ENCODE measurements at places on chromosomes 1 and 21. TPM values are rescaled to one million over a fixed set of nuclear protein-coding genes. Genes with fewer than 3 reads are reported as not detected.

GRCh38 chr1:10649517-10650201 is 146.8 kb downstream of the CASZ1 start:
- peaks cover 35% of the 10 kb centered on the region for H3K4me1 ChIP-seq
- no peak overlapping the region for H3K27ac ChIP-seq
- no peak overlapping the region for H3K4me3 ChIP-seq
- H3K27me3 ChIP-seq: peaks cover 17% of the 10 kb centered on the region

GRCh38 chr1:48582408-48582807 is 110.4 kb upstream of the SPATA6 start:
- no peaks in the 10 kb centered on the region for H3K27me3 ChIP-seq
- no peaks in the 10 kb centered on the region for H3K4me1 ChIP-seq
- DNase-seq: no peak

DNA sequence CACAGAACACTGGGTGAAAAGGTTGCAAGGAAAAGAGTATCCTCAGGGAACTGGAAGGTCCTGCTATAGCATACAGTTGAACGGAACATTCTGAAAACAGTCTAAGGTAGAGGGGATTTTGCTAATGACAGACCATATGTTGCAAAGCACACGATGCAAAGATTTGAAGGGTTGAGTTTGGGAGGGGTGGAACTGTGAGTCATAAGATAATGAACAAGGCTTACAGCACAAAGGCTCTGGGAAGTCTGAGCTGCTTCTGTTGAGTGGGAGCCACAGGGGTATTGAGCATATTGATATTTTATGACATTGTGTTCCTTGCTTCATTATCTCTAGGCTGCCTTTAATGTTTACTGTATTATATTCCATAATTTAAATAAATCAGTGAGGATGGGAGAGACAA is 104.9 kb downstream of the PLPPR4 start:
- H3K36me3 ChIP-seq: no peaks in the 10 kb centered on the region
- H3K4me3 ChIP-seq: no peak overlapping the region
- H3K27ac ChIP-seq: no peak overlapping the region
- no peaks in the 10 kb centered on the region for H3K4me1 ChIP-seq

DNA sequence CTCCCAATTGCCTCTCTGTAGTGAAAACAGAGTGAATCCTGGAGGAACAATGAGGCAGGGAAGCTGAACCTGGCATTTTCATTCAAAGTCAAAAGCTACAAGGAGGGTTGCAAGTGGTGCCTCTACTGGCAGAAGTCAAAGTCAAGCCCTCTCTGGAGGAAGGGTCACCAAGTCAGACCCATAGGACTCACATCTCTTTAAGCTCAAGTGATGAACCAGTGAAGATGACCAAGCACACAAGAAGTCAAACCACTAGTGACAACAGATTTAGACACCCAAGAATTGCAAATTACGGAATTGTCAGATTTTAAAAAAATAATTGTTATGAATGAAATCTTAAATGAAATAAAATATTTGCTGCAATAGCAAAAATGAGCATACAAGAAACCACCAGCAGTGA is 81.1 kb upstream of the ATP1B1 start:
- no peaks in the 10 kb centered on the region for H3K36me3 ChIP-seq
- no peak overlapping the region for H3K27ac ChIP-seq
- H3K4me3 ChIP-seq: no peak overlapping the region
- DNase-seq: no peak
- no peaks in the 10 kb centered on the region for H3K4me1 ChIP-seq

OR2W3 gene
- polyA plus RNA-seq: 0.82 TPM

C1QTNF12 gene
- polyA plus RNA-seq: 3.4 TPM

COL18A1 gene
- 112 TPM for polyA plus RNA-seq

LAMTOR5 gene
- polyA plus RNA-seq: 129 TPM

TAL1 gene
- 3.3 TPM for polyA plus RNA-seq

GPR61 gene
- polyA plus RNA-seq: 1.7 TPM

NPHS2 gene
- polyA plus RNA-seq: not detected

All from muscle of leg (tissue), 16 donors.